ENCODE measurements at places on chromosomes 5 and 9. TPM values are rescaled to one million over a fixed set of nuclear protein-coding genes. Genes with fewer than 3 reads are reported as not detected.

The CCL21 gene
- polyA plus RNA-seq, result 53.5 TPM

GRCh38 chr5:111753884-111754589 is 3.0 kb downstream of the NREP start:
- no peaks in the 10 kb centered on the region for H3K27me3 ChIP-seq
- peaks cover 5% of the 10 kb centered on the region for H3K4me1 ChIP-seq

- no peaks in the 10 kb centered on the region for H3K27me3 ChIP-seq
- H3K36me3 ChIP-seq, result no peaks in the 10 kb centered on the region
- H3K4me1 ChIP-seq, result no peaks in the 10 kb centered on the region
Observed at GRCh38 chr9:70902692-70903131, 218.7 kb downstream of the TRPM3 start.

The S1PR3 gene
- polyA plus RNA-seq, result 1.8 TPM

DNA sequence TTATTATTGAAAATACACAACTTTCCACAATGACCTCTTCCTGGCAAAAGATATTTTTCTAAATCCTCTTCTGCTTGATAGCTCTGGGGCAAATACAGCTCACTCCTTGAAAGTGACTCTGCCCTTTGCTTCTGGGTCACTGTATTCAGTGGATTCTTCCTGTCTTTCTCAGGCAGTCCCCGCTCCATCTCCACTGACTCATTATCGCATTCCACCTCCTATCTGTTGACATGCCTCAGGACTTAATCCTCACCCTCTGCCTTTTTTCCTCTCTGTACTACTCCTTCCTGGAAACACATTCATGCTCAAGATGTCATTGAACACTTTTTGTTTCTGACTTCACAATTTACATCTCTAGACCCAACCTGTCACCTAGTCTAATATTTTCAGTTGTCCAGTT is 8.4 kb upstream of the RGS7BP start:
- no peaks in the 10 kb centered on the region for H3K36me3 ChIP-seq
- H3K4me3 ChIP-seq, result no peak overlapping the region
- H3K4me1 ChIP-seq, result no peaks in the 10 kb centered on the region
- DNase-seq, result no peak

GRCh38 chr5:14411216-14411615 is 170.4 kb upstream of the OTULINL start:
- no peaks in the 10 kb centered on the region for H3K36me3 ChIP-seq
- H3K27me3 ChIP-seq, result no peaks in the 10 kb centered on the region

- no peaks in the 10 kb centered on the region for H3K36me3 ChIP-seq
- no peaks in the 10 kb centered on the region for H3K27me3 ChIP-seq
- H3K4me3 ChIP-seq, result no peak overlapping the region
Observed at GRCh38 chr5:34653708-34654107, 2.4 kb upstream of the RAI14 start.

- H3K27ac ChIP-seq, result no peak overlapping the region
- H3K36me3 ChIP-seq, result no peaks in the 10 kb centered on the region
- no peak overlapping the region for H3K4me3 ChIP-seq
- no peaks in the 10 kb centered on the region for H3K27me3 ChIP-seq
- DNase-seq, result no peak
- H3K4me1 ChIP-seq, result no peaks in the 10 kb centered on the region
Observed at GRCh38 chr5:40430101-40430710, 249.5 kb upstream of the PTGER4 start.

- no peak overlapping the region for H3K27ac ChIP-seq
- no peaks in the 10 kb centered on the region for H3K27me3 ChIP-seq
- no peak for DNase-seq
- H3K36me3 ChIP-seq, result no peaks in the 10 kb centered on the region
- no peaks in the 10 kb centered on the region for H3K4me1 ChIP-seq
- H3K4me3 ChIP-seq, result no peak overlapping the region
Observed at GRCh38 chr9:135456436-135457104, 23.0 kb upstream of the PPP1R26 start.

The TAS2R1 gene
- polyA plus RNA-seq, result not detected

The TXNDC8 gene
- polyA plus RNA-seq, result not detected

The PCDHB13 gene
- 1.2 TPM for polyA plus RNA-seq

DNA sequence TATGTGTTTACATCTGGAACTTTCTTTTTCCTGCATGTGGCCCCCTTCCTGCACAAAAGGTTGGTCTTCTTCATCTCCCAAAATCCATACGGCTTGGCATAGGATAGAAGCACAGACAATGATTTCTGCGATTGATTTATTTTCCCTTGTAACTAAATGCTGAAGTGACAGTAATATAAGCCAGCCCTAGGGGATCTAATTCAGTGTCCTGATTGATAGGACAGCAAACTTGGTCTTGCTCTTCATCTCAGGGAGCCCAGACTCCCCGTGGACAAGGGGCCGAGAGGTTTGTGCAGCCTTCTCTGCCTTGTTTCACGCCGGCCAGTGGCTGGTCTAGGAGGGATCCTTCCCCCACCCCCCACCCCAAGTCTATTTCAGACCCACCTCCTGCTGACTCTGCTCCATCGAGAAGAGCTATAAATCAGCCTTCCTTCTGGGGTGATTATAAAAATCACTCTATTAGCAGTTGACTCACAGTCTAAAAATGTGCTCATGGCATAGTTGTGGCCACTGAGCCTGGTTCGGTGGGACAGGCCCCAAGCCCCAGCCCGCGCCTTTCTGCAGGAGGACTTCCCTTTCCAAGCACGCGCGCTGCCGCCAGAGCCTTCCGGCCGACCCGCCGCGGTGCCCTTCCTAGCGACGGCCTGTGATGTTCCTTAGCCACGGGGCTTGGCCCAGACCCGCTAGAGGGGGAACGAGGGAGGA is 89.8 kb upstream of the COL5A1 start:
- no peak overlapping the region for H3K4me3 ChIP-seq
- DNase-seq, result peak; percentile 59
- no peaks in the 10 kb centered on the region for H3K27me3 ChIP-seq
- H3K36me3 ChIP-seq, result no peaks in the 10 kb centered on the region
- no peak overlapping the region for H3K27ac ChIP-seq

GRCh38 chr9:84583866-84584265 is 85.7 kb upstream of the NTRK2 start:
- no peak for DNase-seq
- H3K27ac ChIP-seq, result no peak overlapping the region
- H3K4me1 ChIP-seq, result no peaks in the 10 kb centered on the region
- no peaks in the 10 kb centered on the region for H3K27me3 ChIP-seq

GRCh38 chr9:134976403-134976802 is 58.7 kb upstream of the FCN1 start:
- DNase-seq, result no peak
- no peaks in the 10 kb centered on the region for H3K4me1 ChIP-seq
- H3K27ac ChIP-seq, result no peak overlapping the region
